H4 (cell line): ENCODE measurements at places on chromosomes 12 and 14. TPM values are rescaled to one million over a fixed set of nuclear protein-coding genes. Genes with fewer than 3 reads are reported as not detected.

Gene LAG3
- 0.06 TPM in 1 of 2 replicates, not detected in the other for total RNA-seq

Gene CLEC2D
- total RNA-seq: 1.7 and 6.6 TPM in 2 replicates

Gene GYS2
- total RNA-seq: not detected in 2 replicates

Gene ESYT1
- 62.9 and 80.8 TPM in 2 replicates for total RNA-seq

Gene MMP14
- 268 and 298 TPM in 2 replicates for total RNA-seq

- DNase-seq: no peak
Measured at GRCh38 chr12:113720629-113721028, 245.5 kb downstream of the RBM19 start.

- no peak for DNase-seq
Measured at GRCh38 chr12:44314007-44314500, 478.2 kb downstream of the TMEM117 start.

DNA sequence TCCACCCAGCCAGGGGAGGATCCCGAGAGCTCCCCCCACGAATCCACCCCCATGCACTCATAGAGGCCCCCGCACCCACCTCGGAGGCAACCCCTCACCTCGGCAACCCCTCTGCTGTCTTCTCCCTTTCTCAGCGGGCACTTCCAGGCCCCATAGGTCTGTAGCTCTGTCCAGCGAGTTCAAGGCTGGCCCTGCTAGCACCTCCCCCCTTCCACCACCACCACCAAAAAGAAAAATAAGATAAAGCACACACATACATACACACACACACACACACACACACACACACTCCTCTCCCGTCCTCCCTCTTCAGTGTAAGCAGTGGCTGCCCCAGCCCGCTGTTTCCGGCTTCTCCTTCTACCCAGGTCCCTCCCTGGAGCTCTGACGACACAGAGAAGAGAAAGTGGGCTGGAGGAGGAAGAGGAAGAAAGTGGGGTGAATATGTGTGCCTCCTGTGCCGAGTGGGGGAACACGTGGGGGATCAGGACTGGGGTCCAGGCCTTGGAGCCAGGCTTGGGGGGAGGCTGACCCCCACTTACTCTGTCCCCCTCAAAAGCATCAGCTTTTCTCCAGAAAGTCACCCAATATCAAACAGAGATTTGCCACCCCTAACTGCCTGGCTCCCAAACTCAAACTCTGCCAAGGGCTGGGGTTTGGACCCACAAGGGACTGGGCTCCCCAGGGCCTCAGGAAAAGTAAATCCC, at the start of gene STAT6:
STAT6 (minus strand) TSS at position 332 of the 704 bp plus-strand sequence. CDS start 3,084 bp downstream, outside the sequence.
- DNase-seq: peak; percentile 84

- DNase-seq: no peak
Measured at GRCh38 chr12:58095002-58095401, 153.6 kb downstream of the ATP23 start.

- peak; percentile 71 for DNase-seq
Measured at GRCh38 chr14:86532219-86532618, 1002.3 kb downstream of the FLRT2 start.

DNA sequence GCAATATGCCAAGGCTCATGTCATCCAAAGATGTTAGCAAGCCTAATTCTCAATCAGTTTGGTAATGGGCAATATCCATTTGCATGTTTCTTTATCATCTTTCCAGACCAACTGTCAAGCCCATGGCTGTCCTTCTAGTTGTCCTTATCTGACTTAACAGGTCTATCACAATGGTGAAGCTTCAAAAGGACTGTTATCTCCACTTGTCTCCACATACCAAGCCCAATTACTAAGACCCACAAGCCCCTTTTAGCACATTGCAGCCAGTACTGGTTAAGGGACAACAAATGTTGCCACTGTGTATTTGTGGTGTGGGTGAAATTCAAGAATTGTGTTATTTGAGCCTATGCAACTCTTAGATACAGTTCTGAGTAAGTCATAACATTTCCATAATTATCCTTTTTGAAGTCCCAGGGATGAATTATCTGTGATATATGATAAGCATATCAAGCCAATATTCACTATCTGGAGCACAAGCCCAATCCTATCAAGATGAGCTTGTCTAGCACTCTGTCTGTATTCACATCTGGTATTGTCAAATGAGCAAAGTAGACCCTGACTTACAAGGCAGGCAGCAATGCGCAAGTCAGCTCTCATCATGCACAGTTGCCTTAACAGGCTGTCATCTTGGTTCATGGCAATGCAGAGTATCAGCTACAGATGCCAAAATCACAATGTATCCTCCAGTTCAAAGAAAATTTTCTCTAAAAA, 19.3 kb upstream of the ST8SIA1 start:
- no peak for DNase-seq

DNA sequence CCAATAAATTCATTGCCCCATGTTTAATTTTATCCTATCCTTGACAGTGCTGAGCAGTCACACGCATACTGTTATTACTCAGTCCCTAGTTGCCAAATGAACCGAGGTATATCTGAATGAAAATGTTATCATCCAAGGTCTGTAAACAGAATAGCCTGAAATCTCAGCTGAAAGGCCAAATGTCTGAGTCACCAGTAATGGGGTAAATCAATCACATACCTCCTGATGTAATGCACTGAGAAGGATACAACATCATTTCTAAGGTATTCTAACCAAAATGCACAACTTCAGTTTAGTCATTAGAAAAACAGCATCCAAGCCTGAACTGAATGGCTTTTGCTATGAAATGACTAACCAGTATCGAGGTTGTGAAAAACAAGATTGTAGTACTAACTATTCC, 228.6 kb downstream of the DPF3 start:
- DNase-seq: peak; percentile 64

DNA sequence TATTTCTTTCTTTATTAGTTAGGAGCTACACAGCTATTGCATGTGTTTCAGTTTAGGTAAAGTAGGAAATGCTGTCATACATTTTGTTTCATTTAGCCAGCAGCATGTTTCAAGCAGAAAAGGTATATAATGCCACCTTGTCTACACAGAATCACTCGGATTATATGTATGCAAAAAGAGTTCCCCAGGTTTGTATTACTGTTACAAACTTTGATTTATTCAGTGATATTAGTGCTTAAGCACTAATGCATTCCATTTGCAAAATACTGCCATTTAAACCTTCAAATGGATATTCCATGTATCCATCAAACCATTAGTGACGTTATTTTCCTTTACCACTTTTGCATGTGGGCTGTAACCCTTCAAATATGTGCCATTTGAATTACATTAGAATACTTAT, 564.0 kb downstream of the RPL10L start:
- no peak for DNase-seq

DNA sequence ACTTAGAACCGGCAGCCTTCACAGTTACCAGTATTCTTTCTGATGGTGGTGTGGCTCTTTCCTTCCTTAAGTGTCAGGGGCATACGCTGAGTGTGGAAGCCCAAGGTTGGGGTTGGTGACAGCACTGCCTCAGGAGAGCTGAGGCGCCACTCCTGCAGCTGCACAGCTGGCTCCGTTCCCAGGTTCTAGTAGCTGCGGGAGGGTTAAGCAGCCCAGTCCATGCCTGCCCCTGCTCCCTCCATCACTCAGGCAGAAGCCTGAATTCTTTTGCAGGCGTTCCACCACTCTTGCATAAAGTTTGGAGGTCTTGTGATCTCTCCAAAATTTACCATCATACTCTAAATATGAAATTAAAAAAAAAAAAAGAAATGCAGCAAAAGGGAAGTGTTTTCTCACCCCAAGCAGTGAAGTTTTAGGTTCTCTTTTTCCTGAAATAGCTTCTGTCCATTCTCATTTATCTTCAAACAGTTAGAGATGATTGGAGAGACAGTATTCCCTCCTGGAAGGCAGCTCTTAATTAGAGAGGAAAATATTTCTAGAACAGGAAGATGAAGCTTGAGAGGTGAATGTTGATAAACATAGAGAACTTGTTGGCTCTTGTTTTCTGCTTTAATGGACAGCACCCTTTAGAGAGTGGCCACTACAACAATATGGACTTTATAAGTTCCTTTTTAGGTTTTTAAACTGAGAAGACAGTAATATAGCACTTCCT, 136.1 kb downstream of the FGD4 start:
- peak; percentile 76 for DNase-seq

DNA sequence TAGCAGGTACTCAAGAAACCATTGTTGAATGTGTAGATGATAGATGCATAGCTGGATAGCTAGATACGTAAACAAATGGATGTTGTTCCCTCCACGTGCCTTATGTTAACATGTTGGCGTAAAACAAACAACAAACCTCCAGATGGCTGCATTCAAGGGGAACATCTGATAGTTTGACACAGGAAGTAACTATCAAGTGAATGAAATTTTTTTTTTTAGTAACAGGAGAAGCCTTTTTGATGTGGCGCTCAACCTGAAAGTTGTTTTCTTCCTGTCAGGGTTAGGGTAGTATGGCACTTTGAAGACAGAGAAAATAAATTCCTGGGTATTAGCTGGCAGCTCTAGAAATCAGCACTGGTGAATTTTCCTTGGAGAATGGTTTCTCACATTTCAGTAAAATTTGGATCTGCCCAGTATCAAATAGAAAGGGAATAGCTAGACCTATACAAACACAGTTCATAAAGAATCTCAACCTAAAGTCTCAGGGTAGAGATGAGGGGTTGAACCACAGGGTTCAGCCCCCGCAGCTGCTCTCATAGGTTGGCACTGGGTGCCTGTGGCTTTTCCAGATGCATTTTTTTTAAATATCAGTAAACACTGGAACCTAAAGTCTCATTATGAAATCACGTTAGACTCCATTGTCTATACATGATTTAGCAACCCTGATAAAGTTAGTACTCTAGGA, 18.8 kb upstream of the RAP1B start:
- no peak for DNase-seq

GRCh38 chr14:93150227-93151208, 34.2 kb downstream of the MOAP1 start:
- DNase-seq: no peak

DNA sequence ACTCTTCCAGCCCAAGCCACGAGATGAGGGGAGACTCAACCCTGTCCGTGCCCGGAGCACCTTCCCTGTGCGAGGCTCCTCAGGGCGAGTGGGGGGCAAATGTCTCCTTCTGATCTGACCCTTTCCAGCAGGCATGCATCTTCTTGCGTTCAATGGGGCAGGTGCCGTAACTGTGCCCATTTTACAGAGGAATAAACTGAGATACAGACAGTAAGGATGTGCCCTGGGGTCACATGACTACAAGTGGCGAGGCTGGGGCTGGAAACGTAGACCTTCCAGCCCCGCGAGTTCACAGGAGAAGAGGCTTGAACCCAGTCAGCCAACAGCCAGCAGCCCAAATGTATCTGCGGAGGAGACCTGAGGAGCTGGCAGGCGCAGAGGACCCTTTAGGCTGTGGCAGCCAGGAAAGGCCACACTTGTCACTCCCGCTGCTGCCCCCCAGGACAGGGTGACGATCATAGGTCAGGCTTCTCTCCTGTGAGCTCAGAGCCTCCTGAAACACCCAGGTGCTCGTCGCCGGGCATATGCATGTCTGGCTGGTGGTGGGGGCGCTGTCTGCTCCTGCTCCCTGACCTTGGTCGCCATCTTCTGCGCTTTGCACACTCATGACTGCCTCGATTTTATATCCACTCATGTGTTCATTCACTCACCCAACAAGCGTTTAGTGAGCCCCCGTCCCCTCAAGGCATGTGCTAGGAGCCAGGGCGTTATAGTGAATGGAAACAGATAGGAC, 41.7 kb downstream of the CCDC88C start:
- no peak for DNase-seq

- DNase-seq: no peak
Measured at GRCh38 chr12:48176417-48176751, 7.1 kb upstream of the CCDC184 start.

DNA sequence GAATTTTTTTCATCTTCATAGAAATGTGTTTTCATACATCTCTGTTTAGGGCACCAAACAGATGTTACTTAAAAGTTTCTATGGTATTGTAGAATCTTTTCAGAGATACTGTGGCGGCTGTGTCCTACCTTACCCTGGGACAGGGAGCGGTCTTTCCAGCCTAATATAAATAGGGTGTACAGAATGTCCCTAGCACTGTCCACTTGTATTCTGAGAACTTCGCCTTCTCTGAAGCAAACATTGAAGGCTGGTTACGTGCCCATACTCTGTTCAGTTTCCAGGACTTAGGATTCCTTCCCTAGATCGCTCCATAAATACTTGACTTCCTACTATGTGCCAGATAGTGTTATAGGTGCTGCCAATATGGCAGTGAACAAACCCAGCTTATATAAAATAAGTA, 24.3 kb upstream of the SLC38A2 start:
- no peak for DNase-seq

- DNase-seq: no peak
Measured at GRCh38 chr12:2431810-2432209, 363.0 kb upstream of the FKBP4 start.

GRCh38 chr12:47944685-47945340, 18.6 kb upstream of the TMEM106C start:
- no peak for DNase-seq

GRCh38 chr12:25005376-25005775, 56.5 kb upstream of the BCAT1 start:
- no peak for DNase-seq

GRCh38 chr14:50123062-50123461, 6.7 kb upstream of the VCPKMT start:
- DNase-seq: no peak

DNA sequence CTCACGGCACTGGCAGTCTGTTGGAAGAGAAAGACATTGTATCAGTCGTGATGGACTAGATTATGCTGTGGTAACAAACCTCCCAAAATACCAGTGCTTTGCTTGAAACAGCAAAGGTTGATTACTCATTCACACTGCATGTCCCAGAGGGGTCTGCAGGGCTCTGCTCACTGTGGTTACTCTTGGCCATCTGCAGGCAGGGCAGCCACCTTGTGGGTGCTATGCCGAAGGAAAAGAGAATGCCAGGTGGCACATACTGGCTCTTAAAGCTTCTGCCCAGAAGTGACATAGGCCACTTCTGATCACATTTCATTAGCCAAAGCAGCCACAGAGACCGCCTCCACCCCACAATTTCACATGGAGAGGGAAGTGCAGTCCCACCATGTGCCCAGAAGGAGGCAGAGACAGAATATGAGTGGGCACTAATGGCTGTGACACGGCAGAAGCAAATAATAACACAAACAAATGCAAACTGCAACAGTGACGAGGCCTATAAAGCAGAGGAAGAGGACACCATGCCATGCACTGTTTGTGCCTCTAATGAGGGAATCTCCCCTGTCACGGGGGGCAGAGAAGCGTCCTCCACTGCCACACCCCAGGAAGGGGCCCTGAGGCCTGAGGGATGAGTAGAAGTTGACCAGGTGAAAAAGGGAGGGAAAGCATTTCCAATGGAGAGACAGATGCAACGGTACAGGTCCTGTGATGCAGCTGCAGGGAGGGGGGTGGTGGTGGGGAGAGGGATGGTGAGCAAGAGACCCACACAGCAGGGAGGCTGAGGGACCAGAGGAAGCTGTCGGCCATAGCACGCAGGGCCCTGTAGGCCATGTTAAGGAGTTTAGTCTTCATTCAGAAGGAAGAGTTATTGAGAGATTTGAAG, 51.7 kb upstream of the KICS2 start:
- peak; percentile 54 for DNase-seq

DNA sequence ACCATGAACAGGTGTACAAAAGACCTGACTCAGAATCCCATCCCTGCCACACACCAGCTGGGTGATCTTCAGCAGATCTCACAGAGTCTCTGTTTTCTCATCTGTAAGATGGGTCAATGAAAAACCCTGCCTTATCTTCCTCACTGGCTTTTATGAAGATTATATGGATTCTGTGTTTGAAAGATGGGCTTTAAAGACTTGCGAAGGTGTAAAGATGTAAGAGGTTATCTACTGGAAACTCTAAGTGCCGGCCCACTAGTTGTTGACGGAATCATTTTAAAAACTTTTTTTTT, 15.3 kb upstream of the ANKRD33 start:
- no peak for DNase-seq
